Memory B cell (primary cell): ENCODE measurements at places on chromosomes 16 and 17.

DNA sequence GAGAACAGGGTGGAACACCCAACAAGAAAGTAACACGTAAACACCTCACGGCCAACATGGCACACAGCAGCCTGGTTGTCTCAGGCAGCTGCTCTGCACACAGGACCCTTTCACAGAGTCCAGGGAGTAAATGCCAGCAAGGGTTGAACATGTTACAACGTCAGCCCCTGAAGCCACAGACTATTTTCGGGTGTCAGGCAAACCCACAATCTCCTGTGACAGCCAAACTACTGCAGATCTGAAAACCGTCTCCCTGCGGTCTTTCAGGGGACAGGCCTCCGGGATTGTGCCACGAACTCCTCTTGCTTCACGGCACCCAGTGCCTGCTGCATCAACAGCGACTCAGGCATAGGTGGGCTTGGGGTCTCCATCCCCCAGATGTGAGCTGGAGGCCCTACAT, 127.7 kb downstream of the XYLT1 start:
- peaks cover 8% of the 10 kb centered on the region for H3K36me3 ChIP-seq
- H3K4me1 ChIP-seq, result peaks cover 51% of the 10 kb centered on the region
- no peaks in the 10 kb centered on the region for H3K27me3 ChIP-seq
- no peak for DNase-seq
- peak overlapping the region; percentile 42 for H3K4me3 ChIP-seq

DNA sequence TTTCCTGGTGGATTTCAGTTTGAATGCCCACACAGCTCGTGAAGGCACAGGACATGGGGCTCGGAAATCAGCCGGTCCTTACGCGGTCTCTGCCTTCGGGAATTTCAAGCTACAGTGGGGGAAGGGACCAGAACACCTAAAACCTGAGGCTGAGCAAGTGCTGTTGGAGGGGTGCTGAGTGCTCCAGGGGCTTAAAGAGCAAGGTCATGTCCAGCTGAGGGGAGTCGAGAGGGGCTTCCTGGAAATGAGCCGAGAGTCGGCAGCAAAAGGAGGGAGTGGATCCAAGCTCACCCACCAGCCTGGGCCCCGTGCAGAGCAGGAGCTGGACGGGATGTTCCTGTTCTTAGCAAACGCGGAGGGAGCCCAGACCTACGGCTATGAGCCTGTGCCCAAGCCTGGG, 73.2 kb upstream of the RPL38 start:
- H3K27me3 ChIP-seq, result peaks cover 35% of the 10 kb centered on the region
- H3K36me3 ChIP-seq, result peaks cover 4% of the 10 kb centered on the region
- H3K27ac ChIP-seq, result no peak overlapping the region
- H3K4me3 ChIP-seq, result no peak overlapping the region
- peaks cover 10% of the 10 kb centered on the region for H3K4me1 ChIP-seq
- no peak for DNase-seq

DNA sequence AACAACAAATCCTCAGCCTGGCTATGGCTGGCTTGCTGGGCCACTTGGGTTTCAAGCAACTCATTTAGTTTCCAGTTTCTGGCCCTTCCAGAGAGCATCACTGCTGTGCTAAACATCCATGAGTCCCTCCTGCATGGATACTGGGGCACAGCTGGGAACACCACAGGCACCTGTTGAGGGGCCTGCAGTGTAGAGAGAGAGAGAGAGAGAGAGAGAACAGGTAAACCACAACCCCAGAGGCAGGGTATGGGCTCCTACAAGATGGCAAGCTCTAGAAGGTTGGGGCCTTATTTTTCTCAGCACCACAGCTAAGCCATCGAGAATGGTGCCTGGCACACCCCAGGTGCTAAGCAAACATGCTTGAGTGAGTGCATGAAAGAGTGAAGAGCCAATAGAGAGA, 120.3 kb downstream of the RBFOX3 start:
- H3K4me1 ChIP-seq, result peaks cover 3% of the 10 kb centered on the region

- H3K27me3 ChIP-seq, result no peaks in the 10 kb centered on the region
- peak overlapping the region; percentile 59 for H3K4me3 ChIP-seq
- peak overlapping the region; percentile 81 for H3K27ac ChIP-seq
- no peak for DNase-seq
These were observed 13.5 kb upstream of the PRKAR1A start for GRCh38 chr17:68498479-68499326.

DNA sequence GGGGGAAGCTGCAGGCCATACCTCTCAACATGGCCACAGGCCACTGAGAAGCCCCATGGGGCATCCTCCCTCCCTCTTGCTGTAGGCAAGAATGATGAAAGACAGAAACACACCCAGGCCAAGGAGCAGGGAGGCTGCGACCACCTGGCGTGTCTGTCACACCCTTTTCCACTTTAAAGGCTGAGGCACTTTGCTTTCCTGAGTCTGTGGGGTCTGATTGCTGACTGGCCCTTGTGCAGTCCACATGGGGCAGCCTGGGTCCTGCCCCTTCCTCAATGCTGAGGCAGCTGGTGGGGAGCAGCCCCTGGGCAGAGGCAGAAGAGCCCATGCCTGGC, 8.7 kb downstream of the TMEM204 start:
- H3K4me3 ChIP-seq, result no peak overlapping the region
- no peaks in the 10 kb centered on the region for H3K36me3 ChIP-seq
- H3K27me3 ChIP-seq, result no peaks in the 10 kb centered on the region
- DNase-seq, result no peak
- peaks cover 21% of the 10 kb centered on the region for H3K4me1 ChIP-seq

DNA sequence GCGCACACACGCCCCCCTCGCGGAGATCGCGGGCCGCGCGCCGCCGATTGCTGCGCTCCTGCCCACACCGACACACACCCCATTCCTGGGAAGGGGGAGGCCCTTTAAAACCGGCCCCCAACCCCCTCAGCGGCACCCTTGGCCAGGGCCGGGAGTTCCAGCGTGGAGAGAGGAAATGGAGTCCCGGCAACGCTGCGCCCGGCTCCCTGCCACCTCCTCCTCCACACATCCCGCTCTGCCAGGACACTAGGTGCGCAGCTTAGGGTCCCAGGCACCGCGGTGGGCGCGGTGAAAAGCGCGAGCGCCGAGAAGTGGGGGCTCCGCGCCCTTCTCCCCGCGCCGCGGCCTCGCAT, 397 bp downstream of the CDC42EP4 start:
- H3K4me3 ChIP-seq, result peak overlapping the region; percentile 87
- H3K27ac ChIP-seq, result peak overlapping the region; percentile 67
- H3K4me1 ChIP-seq, result peaks cover 9% of the 10 kb centered on the region

- no peak overlapping the region for H3K4me3 ChIP-seq
- no peak overlapping the region for H3K27ac ChIP-seq
- H3K27me3 ChIP-seq, result no peaks in the 10 kb centered on the region
- DNase-seq, result no peak
- peaks cover 24% of the 10 kb centered on the region for H3K36me3 ChIP-seq
These were observed 34.1 kb downstream of the NME2 start for GRCh38 chr17:51200295-51200694.

DNA sequence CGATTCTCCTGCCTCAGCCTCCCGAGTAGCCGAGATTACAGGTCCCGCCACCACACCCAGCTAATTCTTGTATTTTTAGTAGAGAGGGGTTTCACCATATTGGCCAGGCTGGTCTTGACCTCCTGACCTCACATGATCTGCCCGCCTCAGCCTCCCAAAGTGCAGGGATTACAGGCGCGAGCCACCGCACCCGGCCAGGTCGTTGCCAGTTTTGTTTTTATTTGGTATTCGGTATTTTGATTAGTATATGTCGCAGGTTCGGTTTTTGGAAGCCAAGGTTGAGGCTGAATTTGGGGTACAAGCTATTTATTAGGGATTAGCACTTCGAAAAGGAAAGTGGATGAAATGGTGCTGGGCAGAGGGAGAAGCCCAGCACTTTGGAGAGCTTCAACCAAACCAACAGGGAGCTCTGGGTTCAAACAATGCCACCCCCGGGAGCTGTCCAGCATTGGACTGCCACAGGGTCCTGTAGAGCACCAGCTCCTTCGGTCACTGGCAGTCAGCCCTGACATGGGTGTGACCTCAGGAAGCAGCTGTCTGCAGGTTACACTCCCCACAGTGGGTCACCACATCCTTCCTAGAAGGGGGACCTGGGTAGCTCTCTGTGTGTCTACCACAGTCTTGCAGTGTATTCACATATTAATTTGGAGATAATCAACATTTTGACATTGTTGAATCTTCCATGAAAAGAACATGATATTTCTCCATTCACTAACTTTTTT, 1.5 kb upstream of the CLEC10A start:
- peaks cover 2% of the 10 kb centered on the region for H3K36me3 ChIP-seq
- DNase-seq, result no peak
- H3K4me3 ChIP-seq, result no peak overlapping the region
- peaks cover 12% of the 10 kb centered on the region for H3K4me1 ChIP-seq

GRCh38 chr17:28935744-28936460, 15.4 kb downstream of the PHF12 start:
- H3K4me1 ChIP-seq, result peaks cover 39% of the 10 kb centered on the region
- H3K27me3 ChIP-seq, result no peaks in the 10 kb centered on the region
- peak overlapping the region; percentile 76 for H3K27ac ChIP-seq
- DNase-seq, result no peak
- no peak overlapping the region for H3K4me3 ChIP-seq
- H3K36me3 ChIP-seq, result peaks cover 4% of the 10 kb centered on the region

GRCh38 chr17:76572201-76572910, 13.3 kb downstream of the ST6GALNAC2 start:
- H3K36me3 ChIP-seq, result no peaks in the 10 kb centered on the region
- DNase-seq, result no peak
- peaks cover 7% of the 10 kb centered on the region for H3K27me3 ChIP-seq
- H3K4me1 ChIP-seq, result peaks cover 20% of the 10 kb centered on the region
- no peak overlapping the region for H3K4me3 ChIP-seq

- H3K27me3 ChIP-seq, result peaks cover 8% of the 10 kb centered on the region
- peak within 1 kb of the TSS; percentile 67 for H3K27ac ChIP-seq
- peaks cover 11% of the 10 kb centered on the region for H3K4me1 ChIP-seq
- no peak within 1 kb of the TSS for H3K4me3 ChIP-seq
- DNase-seq, result no peak
These were observed at the start of gene PABPN1L for GRCh38 chr16:88866151-88866920. Gene PABPN1L (minus strand): TSS chr16:88866660. CDS start chr16:88866606, 54 bp downstream.

- H3K36me3 ChIP-seq, result peaks cover 62% of the 10 kb centered on the region
- peak overlapping the region; percentile 64 for H3K4me3 ChIP-seq
- H3K27me3 ChIP-seq, result no peaks in the 10 kb centered on the region
- peaks cover 56% of the 10 kb centered on the region for H3K4me1 ChIP-seq
- H3K27ac ChIP-seq, result peak overlapping the region; percentile 90
- DNase-seq, result no peak
These were observed 24.4 kb downstream of the TNFRSF13B start for GRCh38 chr17:16947470-16947869.

- peak overlapping the region; percentile 99 for H3K4me3 ChIP-seq
- peaks cover 14% of the 10 kb centered on the region for H3K4me1 ChIP-seq
- no peaks in the 10 kb centered on the region for H3K27me3 ChIP-seq
- DNase-seq, result no peak
These were observed 430 bp downstream of the BCAS3 start for GRCh38 chr17:60678118-60678444.

- H3K4me3 ChIP-seq, result peak overlapping the region; percentile 98
- H3K27ac ChIP-seq, result peak overlapping the region; percentile 100
- H3K4me1 ChIP-seq, result peaks cover 27% of the 10 kb centered on the region
- no peaks in the 10 kb centered on the region for H3K27me3 ChIP-seq
These were observed 787 bp downstream of the PRKAR1A start for GRCh38 chr17:68512960-68513474.

DNA sequence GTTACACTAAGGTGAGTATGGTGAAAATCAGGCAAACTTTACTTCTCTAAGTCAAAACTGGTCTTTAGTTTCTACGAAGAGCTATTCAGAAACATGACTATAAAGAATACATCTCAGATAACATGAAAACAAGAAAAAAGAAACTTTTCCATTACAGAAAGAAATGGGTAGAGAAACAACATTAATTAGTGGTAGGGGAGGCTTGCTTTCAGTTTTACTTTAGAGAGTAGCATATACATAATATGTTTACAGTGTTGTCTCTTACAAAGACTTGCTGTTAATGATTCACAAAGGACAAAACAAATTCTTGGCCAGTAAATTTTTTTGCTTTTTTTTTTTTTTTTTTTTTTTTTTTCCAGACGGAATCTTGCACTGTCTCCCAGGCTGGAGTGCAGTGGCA, 34.2 kb downstream of the CRLF3 start:
- H3K27me3 ChIP-seq, result no peaks in the 10 kb centered on the region
- no peak overlapping the region for H3K4me3 ChIP-seq
- H3K36me3 ChIP-seq, result peaks cover 20% of the 10 kb centered on the region
- no peak for DNase-seq

- H3K4me1 ChIP-seq, result peaks cover 22% of the 10 kb centered on the region
- H3K27ac ChIP-seq, result no peak overlapping the region
- no peak overlapping the region for H3K4me3 ChIP-seq
- H3K36me3 ChIP-seq, result peaks cover 4% of the 10 kb centered on the region
- no peaks in the 10 kb centered on the region for H3K27me3 ChIP-seq
- no peak for DNase-seq
These were observed 4.1 kb downstream of the MRPS7 start for GRCh38 chr17:75265614-75266315.

DNA sequence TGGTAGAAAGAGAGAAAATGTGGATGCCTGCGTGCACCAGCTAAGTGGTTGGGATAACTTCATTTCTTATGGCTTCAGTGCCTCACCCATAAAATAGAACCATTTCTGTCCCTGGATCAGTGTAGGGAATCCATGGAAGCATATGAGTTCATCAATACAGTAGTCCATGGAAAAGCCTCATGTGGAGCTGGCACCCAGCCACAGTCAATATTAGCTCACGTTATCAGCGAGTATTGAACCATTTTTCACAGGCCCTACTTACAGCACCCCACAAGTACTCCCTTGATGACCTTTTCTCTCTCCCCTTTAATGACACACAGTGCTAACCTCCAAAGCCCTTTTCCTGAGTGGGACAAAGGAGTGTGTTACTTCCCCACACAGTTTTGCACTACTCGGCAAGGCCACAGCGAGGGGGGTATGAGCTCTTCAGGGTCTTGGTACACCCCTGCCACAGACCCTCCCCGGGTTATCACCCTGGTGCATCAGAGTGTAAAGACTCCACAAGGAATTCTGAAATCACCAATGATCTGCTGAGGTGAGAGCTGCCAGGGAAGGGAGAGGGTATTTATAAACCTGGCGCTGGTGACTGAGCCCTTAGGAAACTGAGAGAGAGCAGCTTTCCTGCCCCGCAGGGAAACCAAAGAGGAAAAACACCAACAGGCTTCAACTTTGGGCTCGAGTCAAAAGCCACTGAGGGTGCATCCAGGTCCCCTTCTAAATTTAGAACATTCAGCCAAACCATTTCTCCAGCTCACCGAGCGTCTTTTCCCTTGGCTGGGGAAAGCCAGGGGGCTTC, 36.9 kb downstream of the DYNLRB2 start:
- H3K4me3 ChIP-seq, result no peak overlapping the region
- DNase-seq, result no peak
- no peak overlapping the region for H3K27ac ChIP-seq
- no peaks in the 10 kb centered on the region for H3K36me3 ChIP-seq

- H3K4me3 ChIP-seq, result no peak overlapping the region
- no peaks in the 10 kb centered on the region for H3K4me1 ChIP-seq
- no peak for DNase-seq
- H3K27ac ChIP-seq, result no peak overlapping the region
These were observed 100.7 kb downstream of the TMEM114 start for GRCh38 chr16:8489580-8489979.

GRCh38 chr17:11438673-11439072, 159.6 kb upstream of the DNAH9 start:
- H3K4me1 ChIP-seq, result no peaks in the 10 kb centered on the region
- peaks cover 3% of the 10 kb centered on the region for H3K27me3 ChIP-seq
- H3K27ac ChIP-seq, result no peak overlapping the region
- H3K4me3 ChIP-seq, result no peak overlapping the region
- no peaks in the 10 kb centered on the region for H3K36me3 ChIP-seq

GRCh38 chr16:82470016-82470415, 156.8 kb upstream of the CDH13 start:
- peaks cover 10% of the 10 kb centered on the region for H3K27me3 ChIP-seq
- H3K36me3 ChIP-seq, result peaks cover 3% of the 10 kb centered on the region
- no peaks in the 10 kb centered on the region for H3K4me1 ChIP-seq
- H3K27ac ChIP-seq, result no peak overlapping the region
- DNase-seq, result no peak
